Osteocyte (in vitro differentiated cells): ENCODE measurements at places on chromosomes 7 and 10. TPM values are rescaled to one million over a fixed set of nuclear protein-coding genes. Genes with fewer than 3 reads are reported as not detected.

The CLIP2 gene
- 40.7 and 44.3 TPM in 2 replicates for total RNA-seq

The ACHE gene
- total RNA-seq = 1.5 and 2.2 TPM in 2 replicates

The AKR1B1 gene
- 59.4 and 61.8 TPM in 2 replicates for total RNA-seq

The ZNF488 gene
- total RNA-seq = 0.35 and 0.55 TPM in 2 replicates

The PTN gene
- total RNA-seq = 77.8 and 83.0 TPM in 2 replicates

The ADAMTS14 gene
- total RNA-seq = 3.8 and 4.1 TPM in 2 replicates

The SPDYE9 gene
- not detected in 2 replicates for total RNA-seq

The SPDYE8 gene
- not detected in 2 replicates for total RNA-seq

The OR2A12 gene
- total RNA-seq = not detected in 2 replicates

The CARD11 gene
- total RNA-seq = 0.24 TPM in 1 of 2 replicates, not detected in the other

The AKR1C8 gene
- total RNA-seq = not detected in 2 replicates

The PON1 gene
- not detected in 2 replicates for total RNA-seq

The ICA1 gene
- total RNA-seq = 1.7 and 2.2 TPM in 2 replicates

The PLEKHS1 gene
- total RNA-seq = 0.11 TPM in 1 of 2 replicates, not detected in the other

The ZNF487 gene
- total RNA-seq = 3.6 and 6.3 TPM in 2 replicates

The GPR141 gene
- total RNA-seq = not detected in 2 replicates

The ERVW-1 gene
- not detected in 2 replicates for total RNA-seq

The CDNF gene
- 1.0 and 2.9 TPM in 2 replicates for total RNA-seq

The SLC26A5 gene
- total RNA-seq = not detected in 2 replicates

The ARMC3 gene
- not detected in 2 replicates for total RNA-seq

The OPN1SW gene
- total RNA-seq = not detected in 2 replicates

The EMX2 gene
- total RNA-seq = 3.0 TPM in 2 replicates

The COBL gene
- total RNA-seq = not detected in 2 replicates

The MYOF gene
- total RNA-seq = 470 and 517 TPM in 2 replicates
